ENCODE measurements at places on chromosomes 11 and 22.

DNA sequence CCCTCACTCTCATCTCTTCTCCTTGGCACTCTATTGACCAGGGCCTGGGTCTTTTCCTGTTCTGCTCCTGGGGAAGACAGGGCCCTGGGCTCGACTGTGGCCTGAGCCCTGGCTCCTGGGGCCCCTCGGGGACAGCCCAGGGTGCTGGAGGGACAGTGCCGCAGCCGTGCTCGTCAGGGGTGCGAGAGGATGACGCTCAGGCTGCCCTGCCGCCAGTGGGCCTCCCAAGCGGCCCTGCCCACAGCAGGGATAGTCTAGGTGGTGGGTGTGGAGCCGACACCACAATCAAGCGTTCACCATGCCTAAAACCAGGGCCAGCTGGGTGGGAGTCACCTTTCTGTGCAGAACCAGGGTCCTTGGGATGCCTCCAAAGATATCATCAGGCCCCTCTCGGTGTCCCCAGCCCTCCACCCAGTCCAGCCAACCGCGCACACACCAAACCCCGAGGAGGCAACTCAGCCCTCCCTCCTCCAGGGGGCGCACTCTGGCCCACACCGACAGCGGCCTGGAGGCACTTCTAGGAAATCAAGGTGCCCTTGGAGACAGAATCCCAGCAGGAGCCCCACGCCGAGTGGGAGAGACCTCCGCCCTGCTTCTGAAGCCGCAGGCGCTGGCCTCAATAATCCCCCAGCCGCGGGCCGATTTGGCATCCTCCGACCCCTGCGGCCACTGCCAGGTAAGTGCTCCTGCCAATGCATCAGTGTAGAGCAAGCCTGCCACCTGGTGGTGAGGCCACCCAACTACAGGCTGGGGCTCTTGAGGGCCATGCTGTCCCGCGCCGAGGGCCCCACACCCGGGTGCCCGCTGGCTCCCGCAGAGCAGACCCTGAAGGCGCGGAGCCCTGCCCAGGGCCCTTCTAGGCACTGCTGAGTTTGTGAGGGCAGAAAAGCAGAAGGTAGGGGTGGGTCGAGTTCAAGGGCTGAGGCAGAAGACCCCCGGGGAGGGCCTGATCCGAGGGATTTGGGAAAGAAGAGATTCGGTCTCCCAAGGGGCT lies 496.4 kb downstream of the BUD13 start:
- DNase-seq: no peak

DNA sequence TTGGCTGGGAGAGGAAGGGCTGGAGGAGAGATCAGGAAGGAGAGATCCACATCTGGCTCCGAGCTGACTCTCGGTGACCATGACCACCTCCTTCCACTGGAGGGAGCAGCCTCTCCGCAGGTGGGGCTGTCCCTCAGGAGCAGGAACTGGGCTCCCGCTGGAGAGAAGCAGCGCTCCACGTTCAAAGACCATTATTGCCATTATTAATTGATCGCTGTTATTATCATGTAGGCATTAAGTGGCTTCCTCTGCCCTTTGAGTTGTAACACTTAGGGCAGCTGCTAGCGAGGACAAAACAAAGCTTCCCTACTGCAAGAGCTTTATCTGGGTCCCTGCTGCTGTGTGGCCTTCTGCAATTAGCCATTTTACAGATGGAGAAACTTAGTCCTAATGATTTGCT lies 251.9 kb downstream of the ST3GAL4 start:
- no peak for DNase-seq

GRCh38 chr11:63918507-63919191 lies 1.7 kb upstream of the RCOR2 start:
- no peak for DNase-seq

- DNase-seq: no peak
Observed at GRCh38 chr11:6746086-6746618, 25.6 kb downstream of the OR2AG2 start.

DNA sequence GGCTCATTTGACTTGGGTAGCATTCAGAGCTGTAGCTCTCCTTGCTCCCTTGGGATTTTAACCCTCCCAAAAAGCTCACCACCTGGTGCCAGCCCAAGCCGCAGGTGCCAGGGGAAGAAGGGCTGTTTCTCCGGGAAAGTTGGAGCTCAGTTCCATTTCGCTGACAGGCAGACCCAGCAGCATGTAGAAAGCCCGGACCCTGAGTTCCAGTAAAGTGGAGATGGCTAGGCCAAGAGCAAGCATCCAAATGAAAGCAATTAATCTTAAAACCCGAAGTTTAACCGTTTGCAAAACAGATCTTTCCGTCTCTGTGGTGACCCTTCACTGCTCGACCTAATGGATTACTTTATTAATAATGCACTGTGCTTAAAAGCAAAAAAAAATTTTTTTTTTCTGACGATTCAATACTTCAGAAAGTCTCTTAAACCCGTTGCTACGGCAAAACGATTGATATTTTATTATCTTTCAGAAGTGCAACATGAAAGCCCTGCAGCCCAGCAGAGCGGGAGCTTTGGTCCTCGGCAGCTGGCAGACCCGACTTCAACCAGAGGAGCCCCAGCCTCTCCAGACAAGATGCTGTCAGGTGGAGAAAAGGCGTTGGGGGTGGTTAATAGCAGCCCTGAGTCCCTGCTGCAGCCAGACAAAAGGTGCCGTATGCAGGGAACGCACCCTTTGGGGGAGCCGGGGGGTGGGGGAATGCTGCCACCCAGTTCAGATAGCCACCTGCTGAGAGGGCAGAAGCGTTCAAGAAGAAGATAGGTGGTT lies 3.3 kb downstream of the LMO1 start:
- no peak for DNase-seq

DNA sequence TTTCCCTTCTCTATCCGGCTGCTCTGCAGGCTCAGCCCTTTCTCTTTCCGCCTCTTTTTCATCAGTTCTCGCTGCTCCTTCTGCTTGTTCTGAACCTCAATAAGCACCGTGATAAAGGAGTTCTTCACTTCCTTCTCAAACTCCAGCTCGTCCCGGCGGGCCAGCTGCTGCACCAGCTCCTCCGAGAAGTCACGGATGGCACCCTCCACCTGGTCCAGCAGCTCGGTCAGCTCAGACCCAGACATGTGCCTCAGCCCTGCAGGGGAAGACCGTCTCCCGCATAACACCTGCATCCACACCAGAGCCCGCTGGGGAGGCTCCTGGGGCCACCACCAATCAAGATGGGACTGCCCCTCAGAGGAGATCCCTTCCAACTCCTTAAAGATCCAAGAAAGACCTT lies 40.2 kb downstream of the FEZ1 start:
- DNase-seq: no peak

- DNase-seq: no peak
Observed at GRCh38 chr11:120660024-120660565, 148.5 kb downstream of the GRIK4 start.

Measured in brain pericyte (primary cell).